ENCODE measurements at places on chromosomes 2 and 18.

- no peak for DNase-seq
These were observed 85.3 kb upstream of the RANBP2 start for GRCh38 chr2:108634011-108634410.

DNA sequence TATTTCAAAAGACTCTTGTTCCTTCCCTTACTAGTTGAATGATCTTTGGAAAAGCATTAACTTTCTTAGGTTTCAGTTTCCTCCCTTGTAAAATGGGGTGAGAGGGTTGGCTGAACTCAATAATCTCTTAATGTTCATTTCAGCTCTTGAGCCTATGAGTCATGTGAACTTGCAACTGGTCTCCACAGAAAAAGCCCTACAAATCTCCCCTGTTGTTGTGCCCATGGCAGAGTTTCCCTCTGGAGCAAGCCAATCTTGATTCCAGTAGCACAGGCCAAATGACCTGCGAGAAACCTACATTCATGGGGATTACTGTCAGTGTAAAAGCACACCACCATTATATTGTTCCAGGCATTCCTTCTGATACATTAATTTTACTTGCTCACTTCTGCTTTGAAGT, 388.9 kb downstream of the ALK start:
- no peak for DNase-seq

- DNase-seq, result no peak
These were observed 29.2 kb downstream of the EPAS1 start for GRCh38 chr2:46326231-46326980.

DNA sequence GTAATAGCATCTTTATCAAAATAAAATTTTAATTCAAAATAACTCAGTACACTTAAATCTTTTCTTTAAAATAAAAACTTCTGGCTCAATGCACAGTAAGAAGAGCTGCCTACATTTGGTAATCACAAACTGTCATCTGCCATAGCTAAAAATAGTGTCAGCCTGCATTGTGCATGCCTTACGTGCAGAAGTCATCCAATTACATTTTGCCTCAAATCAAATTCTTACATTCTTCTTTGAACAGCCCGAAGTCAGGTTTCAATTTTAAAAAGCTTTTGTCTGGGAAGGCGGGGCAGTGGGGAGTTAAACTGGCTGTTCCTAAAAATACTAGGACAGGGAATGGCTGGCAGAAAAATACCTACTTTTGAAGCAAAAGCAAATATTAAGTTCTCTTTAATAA, 51.1 kb downstream of the RTN4 start:
- no peak for DNase-seq

DNA sequence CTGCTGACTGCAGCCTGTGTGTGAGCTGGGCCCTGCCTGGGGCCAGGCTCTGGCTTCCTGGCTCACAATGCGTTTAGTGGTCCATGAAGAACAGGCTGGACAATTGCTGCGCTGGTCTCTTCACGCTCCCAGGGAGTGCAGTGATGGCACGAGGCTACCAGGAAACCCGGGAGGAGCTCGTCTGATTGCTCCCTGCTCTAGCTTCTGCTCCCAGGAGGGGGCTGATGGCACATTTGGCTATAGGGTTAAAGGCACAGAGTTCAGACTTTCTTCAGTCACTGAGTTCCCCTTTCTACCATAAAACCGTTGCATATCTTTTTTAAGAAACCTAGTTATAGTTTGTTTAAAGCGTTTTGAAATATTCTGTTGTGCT, 60.1 kb downstream of the KCNF1 start:
- DNase-seq, result no peak

GRCh38 chr2:236237468-236238190, 26.6 kb downstream of the ASB18 start:
- no peak for DNase-seq

DNA sequence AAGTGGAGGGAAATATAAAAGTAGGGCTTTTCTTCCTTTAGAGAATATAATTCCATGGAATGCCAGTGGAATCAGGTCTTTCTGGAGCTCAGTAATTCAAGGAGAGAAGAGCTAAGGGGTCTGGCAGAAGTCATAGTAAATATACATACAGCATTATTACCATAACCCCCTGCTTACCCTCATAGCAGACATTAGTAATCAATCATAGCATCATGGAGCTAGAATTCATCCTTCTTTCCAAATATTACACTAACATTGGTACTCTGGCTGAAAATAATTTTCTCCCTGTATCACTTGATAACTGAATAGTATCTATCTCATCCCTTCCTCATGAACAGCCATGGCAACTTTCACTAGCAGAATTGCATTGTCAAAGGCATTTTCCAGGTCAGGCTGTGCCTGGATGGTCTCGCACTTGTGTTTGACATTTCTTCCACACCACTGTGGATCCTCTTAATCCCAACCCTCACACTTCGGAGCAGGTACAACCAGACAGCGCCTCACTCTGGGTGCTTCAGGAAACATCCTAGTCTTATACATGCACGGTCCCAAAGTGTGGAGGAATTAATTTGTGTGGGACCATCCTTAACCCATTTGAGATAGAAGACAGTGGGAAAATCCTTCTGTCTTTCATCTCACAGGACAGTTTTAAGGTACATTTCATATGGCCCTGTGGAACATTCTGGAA, 84.2 kb upstream of the SEC11C start:
- no peak for DNase-seq

DNA sequence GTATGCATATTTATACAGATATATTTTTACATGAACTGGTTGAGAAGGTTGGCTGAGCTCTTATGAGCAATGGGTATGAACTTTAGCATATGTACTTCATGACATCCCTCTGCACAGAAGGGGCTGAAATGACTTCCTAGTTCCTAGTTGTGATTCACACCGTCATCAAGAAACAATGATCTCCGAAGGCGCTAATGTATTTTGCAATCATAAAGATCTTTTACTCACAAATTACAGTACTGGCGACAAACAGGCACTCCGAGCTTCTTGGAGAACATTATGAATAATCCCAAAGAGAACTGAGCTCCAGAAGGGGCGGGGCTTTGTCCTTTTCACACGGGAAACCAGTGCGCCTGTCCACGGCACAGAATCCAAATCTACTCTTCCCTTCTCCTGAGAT, 18.1 kb downstream of the BCL2 start:
- no peak for DNase-seq

DNA sequence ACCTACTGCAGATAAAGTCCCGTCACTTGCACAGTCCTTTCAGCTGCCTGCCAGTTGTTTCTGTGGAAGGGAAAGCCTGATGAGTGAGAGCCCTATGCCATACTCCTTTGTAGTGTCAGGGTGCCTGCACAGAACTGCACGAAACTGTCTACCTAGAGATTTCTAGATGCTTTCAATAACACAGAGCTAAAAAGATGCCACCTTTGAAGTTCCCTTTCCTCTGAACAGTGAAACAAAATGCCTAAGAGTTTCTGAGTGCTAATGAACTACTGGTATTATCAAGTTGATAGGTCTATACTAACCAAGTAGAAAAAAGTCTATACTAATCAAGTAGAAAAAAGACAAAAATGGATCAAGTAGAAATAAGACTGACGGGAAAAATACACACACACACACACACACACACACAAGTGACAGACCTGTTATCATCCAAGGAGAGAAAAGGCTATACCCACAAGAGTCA, 79.0 kb downstream of the TLK1 start:
- no peak for DNase-seq

DNA sequence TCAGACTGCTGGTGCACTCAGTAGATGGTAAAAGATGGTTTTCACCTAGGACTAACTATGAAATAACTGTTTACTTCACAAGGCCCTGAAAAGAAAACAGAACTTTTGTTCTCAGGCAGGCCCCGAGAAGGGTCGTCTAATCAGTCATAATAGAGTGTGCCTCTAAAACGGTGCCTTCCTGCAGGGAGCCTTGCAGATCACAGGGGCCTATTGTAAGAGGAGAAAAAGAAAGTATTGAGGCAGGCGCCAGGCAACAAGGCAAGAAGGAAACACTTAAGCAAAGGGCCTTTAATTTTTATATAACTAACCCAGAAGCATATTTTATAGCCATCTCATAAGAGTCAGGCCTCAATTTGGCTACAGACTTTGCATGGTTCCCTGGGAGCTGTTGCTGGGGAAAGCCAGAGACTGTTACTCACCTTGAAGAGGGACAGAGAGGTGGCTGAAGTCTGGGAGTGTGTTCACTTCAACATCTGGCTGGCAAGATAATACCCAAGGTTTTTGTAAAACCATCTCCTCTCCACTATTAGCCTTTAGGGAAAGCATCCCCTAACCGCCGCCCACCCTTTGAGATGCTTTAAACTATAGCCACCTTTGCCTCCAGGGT, 117.1 kb downstream of the PRPF40A start:
- no peak for DNase-seq

- no peak for DNase-seq
These were observed 1237.8 kb upstream of the ZEB2 start for GRCh38 chr2:145757503-145758246.

- DNase-seq, result no peak
These were observed 11.4 kb upstream of the IL36A start for GRCh38 chr2:112993831-112994230.

GRCh38 chr2:60962528-60962927, 55.0 kb upstream of the PEX13 start:
- no peak for DNase-seq

- DNase-seq, result no peak
These were observed 19.4 kb downstream of the INHBB start for GRCh38 chr2:120365236-120365793.

- no peak for DNase-seq
These were observed 85.5 kb downstream of the EPC2 start for GRCh38 chr2:148730085-148730484.

DNA sequence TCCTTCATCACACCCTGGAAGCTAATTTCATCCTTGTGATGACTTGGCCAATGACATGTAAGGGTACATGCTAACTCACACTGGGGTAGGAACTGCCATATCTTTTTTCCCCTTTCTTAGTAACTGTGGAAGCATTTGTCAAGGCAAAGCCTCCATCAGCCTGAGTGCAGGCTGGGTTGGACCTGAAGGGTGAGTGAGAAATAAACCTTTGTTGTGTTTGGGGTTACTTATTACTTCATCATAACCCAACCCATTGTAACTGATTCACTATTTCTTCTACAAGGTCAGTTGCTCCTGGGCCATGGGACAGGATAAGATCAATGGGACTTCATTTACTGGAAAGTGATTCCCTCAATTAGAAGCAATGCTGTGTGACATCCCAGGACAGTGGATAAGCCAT, 108.4 kb downstream of the COL6A3 start:
- DNase-seq, result no peak

DNA sequence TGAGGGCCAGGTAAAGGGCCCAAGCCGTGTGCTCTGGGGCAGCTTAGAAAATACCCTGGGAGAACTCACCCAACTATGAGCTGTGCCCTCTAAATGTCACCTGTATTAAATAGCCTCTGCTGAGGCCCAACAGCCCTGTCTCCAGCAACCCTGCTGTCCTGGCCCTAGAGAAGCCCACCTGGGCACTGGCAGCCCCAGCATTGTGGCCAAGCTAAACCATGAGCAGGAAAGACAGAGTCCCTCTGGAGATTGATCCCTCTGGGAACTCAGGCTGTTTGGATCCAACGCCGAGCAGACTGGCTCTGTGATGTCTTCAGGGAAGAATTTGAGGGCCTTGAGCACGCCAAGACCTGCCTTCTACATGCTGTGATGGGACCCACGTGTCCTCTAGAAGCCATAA, 126.5 kb downstream of the TTC32 start:
- DNase-seq, result no peak

- no peak for DNase-seq
These were observed 749.8 kb upstream of the NRXN1 start for GRCh38 chr2:51781691-51782090.

GRCh38 chr2:186515376-186515775, 29.3 kb downstream of the ZC3H15 start:
- DNase-seq, result no peak

- no peak for DNase-seq
These were observed 74.7 kb downstream of the BMPR2 start for GRCh38 chr2:202450785-202451184.

DNA sequence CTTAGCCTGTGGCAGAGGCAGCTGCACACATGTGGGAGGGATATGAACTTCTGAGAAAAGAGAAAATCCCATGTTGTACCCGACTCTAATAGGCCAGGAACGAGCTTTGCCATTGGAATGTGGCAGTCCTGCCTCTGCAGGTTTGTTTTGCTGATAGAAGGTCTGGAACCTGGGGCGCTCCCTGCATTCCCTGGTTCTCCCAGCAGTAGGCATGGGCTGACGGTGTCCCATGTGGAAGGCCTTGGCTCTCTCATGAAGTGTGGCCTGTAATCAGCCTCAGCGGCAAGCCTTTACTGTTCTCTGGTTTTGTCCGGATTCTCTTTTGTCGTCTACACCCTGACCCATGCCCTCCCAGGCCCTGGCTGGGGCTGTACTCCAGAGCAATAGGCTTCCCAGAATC, 72.3 kb downstream of the KIF5C start:
- no peak for DNase-seq

GRCh38 chr2:169232551-169233154, 129.7 kb downstream of the LRP2 start:
- no peak for DNase-seq

DNA sequence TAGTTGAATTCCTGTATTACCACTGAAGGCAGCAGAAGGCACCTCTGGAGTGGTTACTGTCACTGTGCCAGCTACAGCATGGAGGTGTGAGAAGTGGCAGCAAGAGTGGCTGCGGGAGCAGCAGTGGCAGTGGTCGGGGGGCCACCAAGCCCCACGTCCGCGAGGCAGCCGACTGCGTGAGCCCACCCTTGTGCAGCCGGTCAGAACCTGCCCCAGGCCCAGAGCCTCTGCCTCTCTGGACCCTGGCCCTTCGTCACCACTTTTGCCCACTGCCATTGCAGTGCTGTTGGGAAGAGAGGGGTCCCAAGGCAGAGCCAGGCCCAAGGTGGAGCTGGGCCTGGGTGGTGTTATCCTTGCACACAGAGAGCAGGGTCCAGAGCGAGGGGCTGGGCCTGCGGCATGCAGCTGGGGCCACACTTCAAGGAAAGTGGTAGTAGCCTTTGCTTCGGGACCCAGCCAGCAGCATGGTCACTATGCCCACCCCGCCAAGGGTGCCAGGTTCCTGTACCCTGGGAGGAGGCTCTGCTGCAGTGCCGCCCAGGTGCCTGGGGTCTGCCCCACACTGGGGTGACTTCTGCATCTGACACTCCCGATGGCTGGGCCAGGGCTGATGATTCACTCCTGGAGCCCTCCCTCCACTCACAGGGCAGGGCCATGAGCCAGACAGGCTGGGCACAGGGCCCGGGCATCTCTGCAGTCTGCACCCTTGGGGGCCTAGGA, 450.1 kb upstream of the LRATD1 start:
- DNase-seq, result no peak

DNA sequence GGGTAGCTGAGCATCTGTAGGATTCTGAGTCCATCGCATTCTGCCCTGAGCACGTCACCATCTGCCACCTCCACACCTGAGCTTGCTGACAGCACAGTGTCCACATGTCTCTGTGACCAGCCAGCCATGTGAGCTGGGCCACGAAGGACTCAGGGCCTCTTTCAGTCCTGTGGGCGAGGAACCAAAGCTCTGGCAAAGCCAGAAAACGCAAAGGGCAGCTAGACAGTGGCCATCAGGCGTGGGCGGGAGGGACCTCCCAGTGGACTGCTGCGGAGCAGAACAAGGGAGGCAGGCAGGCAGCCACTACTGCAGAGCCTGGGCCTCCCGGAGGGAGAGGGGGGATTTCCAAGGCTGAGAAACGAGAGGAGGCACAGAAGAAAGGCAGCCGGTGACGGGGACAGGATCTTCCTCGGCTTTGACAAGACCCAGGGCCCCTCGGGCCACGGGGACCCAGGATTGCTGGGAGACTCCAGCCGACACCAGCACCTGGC, 274.6 kb upstream of the SALL3 start:
- no peak for DNase-seq

Data from stimulated activated CD8-positive, alpha-beta memory T cell treated with anti-CD3 and anti-CD28 coated beads, Interleukin-4, amount 100 ng/mL, for 24 hours (primary cell).